ENCODE measurements at places on chromosomes 11 and 22. TPM values are rescaled to one million over a fixed set of nuclear protein-coding genes. Genes with fewer than 3 reads are reported as not detected.

The BARX2 gene
- 3.5 TPM for polyA plus RNA-seq

The OR8G5 gene
- polyA plus RNA-seq, result not detected

The FERMT3 gene
- polyA plus RNA-seq, result 28.5 TPM

The CCS gene
- polyA plus RNA-seq, result 55.8 TPM

The CBLIF gene
- polyA plus RNA-seq, result 0.52 TPM

The PITPNB gene
- polyA plus RNA-seq, result 53.4 TPM

The OR51F1 gene
- polyA plus RNA-seq, result not detected

The SLCO2B1 gene
- polyA plus RNA-seq, result 81.4 TPM

The LRRC4C gene
- 3.9 TPM for polyA plus RNA-seq
